ENCODE measurements at places on chromosomes 5 and 9.

DNA sequence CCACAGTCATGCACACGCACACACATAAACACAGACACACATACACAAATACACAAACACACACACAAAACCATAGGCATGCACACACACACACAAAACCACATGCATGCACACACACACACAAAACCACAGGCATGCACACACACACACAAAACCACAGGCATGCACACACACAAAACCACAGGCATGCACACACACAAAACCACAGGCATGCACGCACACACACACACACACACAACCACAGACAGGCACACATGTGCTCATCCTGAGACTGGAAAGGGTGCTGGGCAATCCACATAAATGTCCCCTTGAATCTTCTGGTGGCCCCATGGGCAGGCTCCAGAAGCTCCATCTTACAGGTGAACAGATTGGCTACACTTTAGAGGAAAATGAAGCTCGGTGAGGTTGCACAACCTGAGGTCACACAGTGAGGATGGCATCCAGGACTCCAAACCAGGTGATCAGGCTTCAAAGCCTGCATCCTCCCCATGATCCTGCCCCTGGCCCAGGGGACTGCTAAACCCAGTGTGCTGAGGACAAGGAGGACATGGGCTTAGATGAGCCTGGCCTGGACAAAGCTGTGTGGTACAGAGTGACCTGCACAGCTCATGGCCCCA lies 144.8 kb downstream of the GADD45G start:
- no peak for DNase-seq

GRCh38 chr5:38104497-38105230 lies 153.7 kb upstream of the EGFLAM start:
- no peak for DNase-seq

DNA sequence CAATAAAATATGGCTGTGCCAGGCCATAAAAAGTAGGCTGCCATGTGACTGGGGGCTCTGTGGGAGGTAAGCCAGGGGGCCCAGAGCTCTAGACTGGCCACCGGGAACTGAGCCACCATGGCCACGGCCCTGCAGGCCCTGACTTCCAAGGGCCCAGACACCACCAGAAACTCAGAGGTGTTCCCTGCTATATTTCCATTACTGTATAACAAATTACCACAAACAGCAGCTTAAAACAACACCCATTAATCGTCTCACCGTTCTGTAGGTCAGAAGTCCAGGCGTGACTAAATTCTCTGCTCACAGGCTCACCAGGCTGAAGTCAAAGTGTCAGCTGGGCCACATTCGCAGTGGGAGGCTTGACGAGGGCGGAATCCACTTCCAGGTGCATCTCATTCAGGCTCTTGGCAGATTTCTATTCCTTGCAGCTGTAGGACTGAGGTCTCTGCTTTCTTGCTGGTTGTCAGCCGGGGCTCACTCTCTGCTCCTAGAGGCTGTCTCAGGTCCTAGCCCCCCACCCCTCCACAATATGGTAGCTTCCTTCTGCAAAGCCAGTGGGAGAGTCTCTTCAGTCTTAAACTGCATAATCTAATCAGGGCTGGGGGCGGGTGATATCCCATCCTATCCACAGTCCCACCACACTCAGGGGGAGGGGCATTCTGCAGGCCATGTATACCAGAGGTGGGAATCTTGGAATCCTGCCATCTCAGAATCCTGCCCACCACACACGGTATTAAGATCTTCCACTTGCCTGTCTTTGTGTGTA lies 125.4 kb downstream of the C5orf15 start:
- peak; percentile 23 for DNase-seq

GRCh38 chr9:69421908-69422801 lies 97.1 kb downstream of the ENTREP1 start:
- DNase-seq: peak; percentile 51

GRCh38 chr9:129595311-129595741 lies 25.6 kb downstream of the C9orf50 start:
- peak; percentile 54 for DNase-seq

- no peak for DNase-seq
These were observed 29.6 kb downstream of the NOTCH1 start for GRCh38 chr9:136516191-136516654.

Data from HCEC 1CT (cell line).